ENCODE measurements at places on chromosomes 12 and 14.
A peak's percentile ranks its signal among the peaks of the same experiment; 100 is the strongest.

GRCh38 chr12:66742508-66743367, 63.9 kb upstream of the GRIP1 start:
- no peak for DNase-seq

- DNase-seq, result no peak
Measured at GRCh38 chr14:64060648-64061096, 207.9 kb downstream of the SYNE2 start.

- no peak for DNase-seq
Measured at GRCh38 chr12:122031342-122032216, 9.9 kb downstream of the BCL7A start.

DNA sequence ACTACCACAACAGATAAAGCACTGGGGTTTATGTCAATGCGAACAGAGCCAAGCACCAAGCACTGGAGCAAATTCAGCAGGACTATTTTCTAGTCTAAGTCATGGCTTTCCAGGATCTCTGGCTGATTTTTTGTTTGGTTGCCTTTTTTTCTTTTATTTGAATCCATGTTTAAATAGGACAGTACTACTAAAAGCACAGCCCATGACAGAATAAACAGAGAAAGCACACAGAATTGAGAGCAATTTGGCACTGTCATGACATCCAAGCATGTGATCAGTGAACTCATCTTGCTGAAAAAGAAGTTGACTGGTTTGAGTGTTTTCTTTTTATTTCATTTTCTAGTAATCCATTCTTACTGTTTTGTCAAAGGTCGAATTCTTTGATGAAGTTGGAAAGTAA, 23.1 kb upstream of the RERG start:
- no peak for DNase-seq

DNA sequence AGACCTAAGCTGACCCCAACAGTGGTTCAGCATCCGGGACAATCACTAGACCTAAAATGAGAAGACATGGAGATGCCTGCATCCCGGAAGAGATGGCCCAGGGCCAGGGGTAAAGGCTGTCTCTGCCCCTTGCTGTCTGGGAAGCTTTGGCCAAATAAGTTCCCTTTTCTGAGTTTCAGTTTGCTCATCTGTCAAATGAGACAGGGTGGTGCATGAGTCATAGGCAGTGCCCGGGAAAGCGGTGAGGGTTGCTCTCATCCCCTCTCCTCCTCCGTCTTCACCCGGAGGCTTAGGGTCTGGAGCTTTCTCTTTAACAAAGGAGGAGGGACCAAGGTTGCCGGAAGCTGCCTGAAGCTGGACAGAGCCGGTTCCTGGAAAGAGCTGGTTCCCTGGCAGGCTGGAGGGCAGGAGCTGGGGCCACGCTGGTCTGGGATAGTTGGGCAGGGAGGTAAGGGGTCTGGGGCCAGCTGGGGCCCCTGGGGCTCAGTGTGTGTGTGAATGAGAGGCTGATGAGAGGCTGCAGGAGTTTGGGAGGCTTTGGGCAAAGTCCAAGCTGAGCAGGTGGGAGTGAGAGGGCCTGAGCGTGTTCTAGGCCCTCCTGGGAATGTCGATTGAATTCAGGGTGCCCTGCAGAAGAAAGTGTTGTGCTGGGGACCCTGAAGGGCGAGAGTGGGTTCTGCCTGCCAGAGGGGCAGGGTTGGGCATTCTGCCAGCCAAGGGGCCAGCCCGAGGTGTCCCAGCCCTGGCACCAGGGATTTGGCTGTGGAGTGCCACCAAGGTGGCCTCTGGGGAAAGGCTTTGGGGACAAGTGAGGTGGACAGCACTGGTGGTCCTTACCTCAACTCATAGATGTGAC, at the start of gene SDSL:
TSS of gene SDSL (plus strand) at position 351 of the 856 bp plus-strand sequence. CDS start 5,603 bp downstream, outside the sequence.
- peak; percentile 54 for DNase-seq

- DNase-seq, result no peak
Measured at GRCh38 chr12:79673354-79673753, 17.4 kb downstream of the PAWR start.

DNA sequence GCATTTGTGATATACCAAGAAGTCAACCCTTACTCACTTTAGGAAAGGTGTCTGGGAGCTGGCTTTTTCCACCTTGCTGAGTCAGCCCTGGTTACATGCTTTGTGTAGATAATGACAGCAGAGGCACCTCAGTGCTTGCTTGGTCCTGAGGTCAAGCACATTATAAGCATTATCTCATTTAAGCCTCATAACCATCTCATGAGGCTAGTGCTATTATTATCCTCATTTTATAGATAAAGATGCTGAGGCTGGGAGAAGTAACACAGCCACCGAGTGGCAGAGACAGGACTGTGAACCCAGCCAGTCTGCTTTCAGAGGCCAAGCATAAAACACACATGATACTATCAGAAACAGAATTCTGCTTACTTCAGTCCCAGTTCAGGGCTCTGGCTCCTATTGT, 29.4 kb downstream of the MAX start:
- DNase-seq, result no peak

- no peak for DNase-seq
Measured at GRCh38 chr14:50974118-50974517, 29.8 kb upstream of the PYGL start.
